ENCODE measurements at places on chromosomes 5 and 9.

GRCh38 chr9:73183428-73183827, 31.8 kb downstream of the ANXA1 start:
- DNase-seq = no peak

GRCh38 chr9:106066940-106067524, 372.7 kb downstream of the TMEM38B start:
- DNase-seq = no peak

DNA sequence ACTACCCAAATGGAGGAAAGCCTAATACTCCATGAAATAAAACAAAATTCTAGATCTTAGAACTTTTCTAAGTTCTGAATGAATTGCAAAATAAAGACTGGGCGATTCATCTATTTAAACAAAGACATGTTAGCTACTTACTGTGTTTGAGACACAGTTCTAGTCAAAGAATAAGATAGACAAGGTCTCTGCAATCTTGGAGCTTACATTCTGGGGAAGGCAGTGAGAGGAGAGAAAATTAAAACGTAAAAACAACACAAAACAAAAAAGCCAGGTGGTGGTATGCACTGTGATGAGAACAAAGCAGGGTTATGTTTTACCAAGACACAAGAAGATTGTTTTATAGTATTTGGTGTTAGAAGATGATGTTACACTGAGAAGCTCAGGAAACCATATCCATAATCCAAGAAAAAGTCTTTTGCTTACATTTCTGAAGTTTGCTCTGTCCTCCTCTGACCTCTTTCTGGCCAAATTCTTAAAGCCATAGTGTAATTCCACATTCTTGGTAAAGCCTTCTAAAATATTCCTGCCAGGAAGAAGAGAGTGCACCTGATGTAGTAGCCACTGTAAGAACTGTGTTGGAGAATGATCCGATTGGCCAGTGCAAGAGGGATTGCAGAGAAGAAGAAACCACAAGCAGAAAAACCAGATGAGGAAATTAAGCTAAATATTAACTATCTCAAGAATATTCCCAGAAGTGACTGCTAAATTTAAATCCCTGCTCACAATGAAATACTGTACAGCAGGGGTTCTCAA, 218.4 kb downstream of the PCSK1 start:
- DNase-seq = no peak

DNA sequence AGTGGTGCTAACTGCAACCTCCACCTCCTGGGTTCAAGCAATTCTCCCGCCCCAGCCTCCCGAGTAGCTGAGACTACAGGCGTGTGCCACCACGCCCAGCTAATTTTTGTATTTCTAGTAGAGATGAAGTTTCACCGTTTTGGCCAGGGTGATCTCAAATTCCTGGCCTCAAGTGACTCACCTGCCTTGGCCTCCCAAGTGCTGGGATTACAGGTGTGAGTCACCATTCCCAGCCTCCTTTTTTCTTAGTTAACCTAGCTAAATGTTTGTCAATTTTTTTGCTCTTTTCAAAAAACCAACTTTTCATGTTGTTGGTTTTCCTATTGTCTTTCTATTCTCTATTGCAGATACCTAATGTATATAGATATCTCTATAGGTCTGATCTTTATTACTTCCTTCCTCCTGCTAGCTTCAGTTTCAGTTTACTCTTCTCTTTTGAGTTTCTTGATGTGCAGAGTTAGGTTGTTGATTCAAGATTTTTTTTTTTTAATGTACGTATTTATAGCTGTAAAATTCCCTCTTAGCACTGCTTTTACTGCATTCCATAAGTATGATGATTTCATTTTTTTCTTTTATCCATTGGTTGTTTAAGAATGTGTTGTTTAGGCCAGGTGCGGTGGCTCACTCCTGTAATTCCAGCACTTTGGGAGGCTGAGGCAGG, 32.9 kb downstream of the FGD3 start:
- DNase-seq = no peak

DNA sequence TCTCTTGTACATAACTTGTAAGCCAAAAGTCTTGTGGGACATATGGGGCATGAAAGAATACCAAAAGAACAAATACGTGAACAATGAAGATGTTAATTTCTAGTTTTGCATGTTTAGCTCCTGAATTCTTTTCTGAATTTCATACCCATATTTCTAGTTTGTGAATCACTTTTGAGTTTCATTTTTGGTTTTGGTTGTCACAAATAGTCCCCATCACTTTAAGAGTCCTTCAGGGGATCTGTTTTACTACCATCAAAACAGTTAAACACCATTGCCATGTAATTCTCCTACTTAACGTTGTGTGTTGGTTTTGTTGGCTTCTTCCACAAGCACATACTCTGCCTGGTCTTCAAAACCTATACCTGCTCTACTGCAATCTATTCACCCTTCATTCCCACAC, 27.0 kb downstream of the VCAN start:
- DNase-seq = no peak

- peak; percentile 37 for DNase-seq
Measured at GRCh38 chr9:36873247-36873875, 160.7 kb downstream of the PAX5 start.

- DNase-seq = no peak
Measured at GRCh38 chr5:141373673-141374317, at the start of gene PCDHGA6. TSS of gene PCDHGA6 (plus strand) at chr5:141373891. CDS start at chr5:141374084, 193 bp downstream.

DNA sequence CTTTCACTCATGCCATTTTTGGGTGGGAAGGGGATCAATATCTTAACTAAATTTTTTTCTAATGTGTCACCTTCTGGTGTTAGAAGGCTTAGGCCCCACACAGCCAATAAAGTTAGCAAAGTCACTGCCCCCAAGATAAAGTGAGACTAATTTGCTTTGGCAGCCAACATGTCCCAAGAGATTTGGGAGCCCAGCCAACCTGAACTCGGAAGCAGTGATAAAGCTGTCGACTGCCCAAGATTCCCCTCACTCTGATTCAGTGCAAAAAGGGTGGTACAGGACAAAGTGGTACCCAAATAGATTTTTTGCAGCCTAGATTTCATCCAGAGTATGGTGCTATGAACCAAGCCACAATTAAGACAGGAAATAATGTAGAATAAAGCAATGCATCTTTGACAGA, 572.5 kb upstream of the ARRDC3 start:
- DNase-seq = no peak

DNA sequence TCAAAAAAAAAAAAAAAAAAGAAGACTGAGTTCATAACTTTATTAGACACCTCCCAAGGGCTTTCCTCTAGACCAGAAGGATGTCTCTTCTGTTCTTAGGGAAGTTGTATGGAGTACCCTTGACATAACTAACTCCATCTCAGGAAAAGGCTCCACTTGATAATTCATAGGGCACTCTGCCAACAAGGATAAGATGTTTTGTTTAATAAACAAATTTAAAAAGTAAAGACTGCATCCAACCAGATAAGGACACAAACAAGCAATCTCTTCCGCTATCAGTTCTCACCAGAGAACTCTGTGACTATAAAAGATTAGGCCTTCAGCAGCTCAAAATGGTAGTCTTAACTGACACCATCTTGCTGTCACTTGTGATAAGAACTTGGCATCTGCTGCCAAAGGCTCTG, 65.8 kb downstream of the SFXN1 start:
- DNase-seq = no peak

GRCh38 chr9:115883467-115884329, 269.9 kb upstream of the PAPPA start:
- DNase-seq = peak; percentile 37

All from NCI-H510A treated with DMSO at 0.1 percent for 48 hours (cell line).